ENCODE measurements at places on chromosomes 12 and 14.

DNA sequence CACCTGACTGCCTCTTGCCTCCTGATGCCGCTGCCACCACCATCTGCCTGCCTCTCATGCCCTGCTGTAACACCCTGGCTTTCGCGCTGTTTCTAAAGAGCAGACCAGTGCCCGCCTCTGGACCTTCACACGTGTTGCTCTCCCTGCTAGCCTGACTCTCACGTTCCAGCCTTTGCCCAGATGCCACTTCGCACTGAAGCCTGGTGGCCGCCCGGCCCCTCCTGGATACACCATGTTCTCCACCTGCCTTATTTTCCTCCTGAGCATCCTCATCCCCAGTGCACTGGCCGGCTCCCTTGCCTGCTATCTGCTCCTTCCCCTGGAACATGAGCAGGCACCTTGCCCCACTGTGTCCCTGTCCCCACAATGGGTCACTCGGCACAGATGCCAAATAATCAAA, 146.5 kb downstream of the PIWIL1 start:
- DNase-seq: no peak

- DNase-seq: no peak
Measured at GRCh38 chr12:111368291-111368787, 556 bp downstream of the PHETA1 start.

- no peak for DNase-seq
Measured at GRCh38 chr14:54258382-54258781, 138.4 kb upstream of the CDKN3 start.

- DNase-seq: no peak
Measured at GRCh38 chr12:45292486-45293195, 76.7 kb downstream of the ANO6 start.

DNA sequence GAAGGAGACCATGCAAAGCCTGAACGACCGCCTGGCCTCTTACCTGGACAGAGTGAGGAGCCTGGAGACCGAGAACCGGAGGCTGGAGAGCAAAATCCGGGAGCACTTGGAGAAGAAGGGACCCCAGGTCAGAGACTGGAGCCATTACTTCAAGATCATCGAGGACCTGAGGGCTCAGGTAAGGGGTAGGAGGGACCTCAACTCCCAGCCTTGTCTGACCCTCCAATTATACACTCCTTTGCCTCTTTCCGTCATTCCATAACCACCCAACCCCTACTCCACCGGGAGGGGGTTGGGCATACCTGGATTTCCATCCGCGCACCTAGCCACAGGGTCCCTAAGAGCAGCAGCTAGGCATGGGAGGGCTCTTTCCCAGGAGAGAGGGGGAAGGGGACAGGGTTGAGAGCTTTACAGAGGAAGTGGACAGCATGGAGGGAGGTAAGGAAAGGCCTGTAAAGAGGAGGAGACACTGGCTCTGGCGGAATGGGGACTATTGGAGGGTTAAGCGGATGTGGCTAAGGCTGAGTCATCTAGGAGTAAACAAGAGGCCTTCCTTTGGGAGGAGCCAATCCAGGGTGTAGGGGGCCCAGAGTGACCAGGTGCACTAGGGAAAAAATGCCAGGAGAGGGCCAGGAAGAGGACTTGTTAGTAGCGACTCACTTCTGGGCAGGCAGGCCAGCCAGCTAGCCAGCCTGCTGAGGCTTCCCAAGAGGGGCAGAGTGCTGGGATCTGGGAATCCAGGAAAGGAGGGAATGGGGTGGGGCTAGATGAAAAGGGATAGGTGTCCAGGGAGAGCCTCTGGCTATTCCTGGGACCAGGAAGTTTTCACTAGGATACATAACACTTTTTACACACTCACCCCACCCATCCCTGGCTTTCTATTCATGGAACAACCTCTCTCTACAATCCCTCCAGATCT, 754 bp downstream of the KRT18 start:
- no peak for DNase-seq

- no peak for DNase-seq
Measured at GRCh38 chr12:69927164-69927563, 102.1 kb downstream of the MYRFL start.

Data from activated naive CD8-positive, alpha-beta T cell treated with anti-CD3 and anti-CD28 coated beads for 36 hours (primary cell).